H1 (cell line): ENCODE measurements at places on chromosomes 3 and 15. TPM values are rescaled to one million over a fixed set of nuclear protein-coding genes. Genes with fewer than 3 reads are reported as not detected.

The AP2M1 gene
- polyA plus RNA-seq: 454 and 540 TPM in 2 replicates

The SLC51B gene
- polyA plus RNA-seq: not detected in 2 replicates

The AMT gene
- polyA plus RNA-seq: 90.1 and 92.4 TPM in 2 replicates

The CNTN4 gene
- 0.30 and 0.41 TPM in 2 replicates for polyA plus RNA-seq

The CIDEC gene
- polyA plus RNA-seq: not detected in 2 replicates

The CHRNA7 gene
- 11.0 and 12.4 TPM in 2 replicates for polyA plus RNA-seq

The RETNLB gene
- not detected in 2 replicates for polyA plus RNA-seq

The CIB1 gene
- polyA plus RNA-seq: 50.4 and 63.5 TPM in 2 replicates

The USF3 gene
- 5.4 and 9.6 TPM in 2 replicates for polyA plus RNA-seq

The ADAMTS9 gene
- polyA plus RNA-seq: 0.13 and 0.20 TPM in 2 replicates

The NUP210 gene
- polyA plus RNA-seq: 51.0 and 55.0 TPM in 2 replicates

The CPB1 gene
- not detected in 2 replicates for polyA plus RNA-seq

The TIPARP gene
- polyA plus RNA-seq: 0.61 and 1.6 TPM in 2 replicates

The TMC3 gene
- not detected in 2 replicates for polyA plus RNA-seq

The RHOV gene
- 1.5 and 2.2 TPM in 2 replicates for polyA plus RNA-seq

The CEP19 gene
- polyA plus RNA-seq: 0.52 and 0.95 TPM in 2 replicates

The SERPINI2 gene
- polyA plus RNA-seq: not detected in 2 replicates

The CLDN16 gene
- polyA plus RNA-seq: 0.02 TPM in 1 of 2 replicates, not detected in the other

The CPNE9 gene
- 6.0 and 7.1 TPM in 2 replicates for polyA plus RNA-seq

The FBLN2 gene
- polyA plus RNA-seq: 24.2 and 26.5 TPM in 2 replicates

The ZBTB47 gene
- 2.8 and 3.7 TPM in 2 replicates for polyA plus RNA-seq

The FYCO1 gene
- 4.8 and 6.7 TPM in 2 replicates for polyA plus RNA-seq

The FEZF2 gene
- polyA plus RNA-seq: 0.06 and 0.11 TPM in 2 replicates

The MLF1 gene
- polyA plus RNA-seq: 9.9 and 13.4 TPM in 2 replicates

The TTLL13 gene
- 0.03 and 0.05 TPM in 2 replicates for polyA plus RNA-seq

The ZBBX gene
- 0.06 and 0.17 TPM in 2 replicates for polyA plus RNA-seq

The TLR9 gene
- 0.05 and 0.06 TPM in 2 replicates for polyA plus RNA-seq

The MKRN3 gene
- polyA plus RNA-seq: not detected in 2 replicates
